ENCODE measurements at places on chromosomes 3 and 15.

DNA sequence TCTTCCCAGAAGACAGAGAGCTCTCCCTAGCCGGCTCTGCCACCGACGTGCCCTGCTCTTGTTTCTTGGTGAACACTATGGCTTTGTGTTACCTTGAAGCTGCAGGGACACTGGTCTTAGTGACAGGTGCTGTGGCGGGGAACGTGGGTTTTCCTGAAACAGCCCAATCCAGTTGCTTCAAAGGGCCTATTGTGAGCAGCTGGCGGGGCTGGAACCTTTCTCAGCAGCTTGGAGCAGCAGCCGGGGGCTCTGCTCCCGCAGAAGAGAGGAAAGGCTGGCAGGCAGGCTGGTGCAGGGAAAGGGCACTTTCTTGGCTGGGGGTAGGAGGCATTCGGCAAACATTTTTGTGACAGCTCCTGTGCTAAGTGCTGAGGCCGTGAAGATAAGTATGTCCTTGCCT, 12.8 kb downstream of the MYZAP start:
- DNase-seq: no peak

- DNase-seq: no peak
Observed at GRCh38 chr15:57418635-57419034, 42.3 kb downstream of the CGNL1 start.

DNA sequence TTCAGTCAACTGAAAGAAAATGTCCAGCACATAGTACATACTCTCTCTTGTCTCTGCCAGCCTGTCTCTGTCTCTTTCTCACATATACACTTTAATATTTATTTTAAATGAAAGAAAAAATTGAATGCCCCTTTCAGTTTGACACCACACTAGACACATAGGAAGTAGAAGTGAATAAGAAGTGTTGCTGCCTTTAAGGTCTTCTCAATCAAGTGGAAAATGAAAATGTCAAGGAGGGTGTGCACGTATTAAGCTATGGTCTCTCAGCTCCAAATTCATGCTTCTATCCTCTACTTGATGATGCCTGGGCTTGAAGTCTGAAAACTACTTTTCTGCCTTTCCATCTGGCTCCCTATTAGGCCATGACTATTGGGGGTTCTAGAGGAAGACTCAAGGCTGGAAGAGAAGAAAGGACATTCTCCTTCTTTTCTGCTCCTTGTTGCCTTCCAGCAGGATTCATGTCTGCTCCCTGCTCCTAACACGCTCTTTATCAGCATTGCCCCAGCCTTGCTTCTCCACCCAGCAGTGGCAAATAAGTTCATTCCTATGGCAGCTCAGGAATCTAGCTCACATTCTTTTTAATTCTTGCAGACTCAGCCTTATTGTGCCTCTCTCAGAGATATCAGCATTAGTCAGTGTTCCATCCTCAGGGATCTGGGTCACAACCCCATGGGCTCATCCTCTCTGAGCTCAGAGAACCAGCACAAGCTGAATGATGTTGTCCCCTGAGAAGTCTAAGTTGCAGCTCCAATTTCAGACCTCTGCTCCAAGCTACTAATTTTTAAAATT, 609.1 kb upstream of the GRM7 start:
- DNase-seq: no peak

GRCh38 chr3:182258538-182259177, 534.6 kb upstream of the ATP11B start:
- peak; percentile 38 for DNase-seq

DNA sequence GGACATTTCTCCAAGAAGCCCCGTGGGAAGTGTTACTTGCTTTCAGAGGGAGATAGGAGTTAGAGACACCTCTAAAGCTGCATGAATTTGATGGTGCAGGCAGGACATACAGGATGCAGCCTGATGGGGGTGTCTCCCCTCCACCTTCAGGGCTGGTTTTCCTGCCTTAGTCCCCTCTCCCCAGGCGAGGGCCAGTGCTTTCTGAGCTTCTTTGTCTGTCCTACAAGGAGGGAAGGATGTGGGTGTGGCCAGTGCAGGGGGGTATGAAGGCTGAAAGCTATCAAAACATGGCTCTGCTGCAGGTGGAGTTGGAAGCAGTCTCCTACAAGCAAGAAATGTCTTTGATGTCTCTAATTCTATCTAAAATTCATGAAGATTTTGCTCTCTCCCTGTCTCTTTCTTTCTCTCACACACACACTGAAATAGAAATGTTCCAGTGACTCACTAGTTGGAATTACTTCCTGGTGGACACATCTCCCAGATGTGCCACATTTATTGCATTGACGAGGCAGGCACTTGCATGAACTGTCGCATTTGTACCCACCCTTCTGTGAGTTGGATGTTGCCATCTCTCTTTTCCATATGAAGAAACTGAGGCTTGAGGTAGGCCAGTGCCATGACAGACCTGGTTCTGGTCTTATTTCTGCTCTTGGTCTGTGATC, 13.9 kb upstream of the PODXL2 start:
- DNase-seq: no peak

DNA sequence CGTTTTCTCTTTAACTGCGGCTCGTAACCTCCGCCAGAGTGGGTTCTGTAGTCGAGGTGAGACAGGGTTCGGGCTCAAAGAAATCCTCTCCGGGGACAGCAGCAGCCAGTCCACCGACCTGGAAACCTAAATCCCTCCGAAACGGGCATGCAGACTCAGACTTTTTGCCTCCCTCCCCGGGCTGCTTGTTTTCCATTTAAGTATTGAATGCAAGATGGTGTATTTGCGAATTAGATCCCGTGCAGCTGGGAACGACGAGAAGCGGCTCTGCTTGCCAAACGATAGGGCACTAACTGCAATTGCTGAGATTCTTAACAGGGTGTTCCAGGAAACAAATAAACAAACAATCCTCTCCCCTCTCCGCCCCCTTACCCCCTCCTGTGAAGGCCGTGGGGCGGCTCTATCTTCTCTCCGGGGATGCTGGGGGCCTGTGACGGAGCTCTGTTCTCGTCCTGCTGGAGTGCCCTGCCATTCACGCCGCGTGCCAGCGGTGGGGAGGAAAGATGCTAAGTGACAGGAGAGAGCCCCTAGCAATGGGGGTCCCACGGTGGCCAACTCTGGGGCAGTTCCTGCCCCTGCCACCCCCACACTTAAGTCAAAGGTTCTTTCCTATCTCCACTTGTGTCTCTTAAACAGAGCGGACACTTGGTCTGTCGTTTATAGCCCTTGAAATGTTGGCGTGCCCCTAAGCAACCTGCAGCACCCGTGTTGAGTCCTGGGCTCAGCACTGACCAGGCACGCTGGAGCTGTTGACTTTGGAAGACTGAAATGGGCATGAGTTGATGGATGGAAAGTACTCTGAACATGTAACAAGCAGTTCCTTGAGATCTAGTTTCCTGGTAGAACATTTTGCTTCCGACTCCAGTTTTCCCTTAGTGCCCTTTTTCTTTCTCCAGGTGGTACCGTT, 1.3 kb upstream of the ETV5 start:
- no peak for DNase-seq

DNA sequence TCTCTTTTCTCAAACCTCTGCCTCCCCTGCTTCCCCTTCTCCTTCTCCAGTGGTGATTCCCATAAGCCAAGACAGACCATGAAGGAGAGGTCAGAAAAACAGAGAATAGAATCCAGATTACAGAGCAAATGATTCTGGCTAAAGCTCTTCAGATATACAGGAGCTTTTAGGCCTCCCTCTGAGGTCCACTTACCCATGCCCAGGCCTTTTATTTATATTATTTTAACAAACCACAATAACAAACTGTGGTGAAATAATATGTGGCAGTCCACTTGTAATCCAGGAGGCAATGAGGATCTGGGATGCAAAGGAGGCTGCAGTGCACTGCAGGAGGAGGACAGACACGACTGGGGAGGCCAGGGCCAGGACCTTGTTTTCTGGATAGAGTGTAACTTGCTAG, 104.1 kb downstream of the STAC start:
- no peak for DNase-seq

DNA sequence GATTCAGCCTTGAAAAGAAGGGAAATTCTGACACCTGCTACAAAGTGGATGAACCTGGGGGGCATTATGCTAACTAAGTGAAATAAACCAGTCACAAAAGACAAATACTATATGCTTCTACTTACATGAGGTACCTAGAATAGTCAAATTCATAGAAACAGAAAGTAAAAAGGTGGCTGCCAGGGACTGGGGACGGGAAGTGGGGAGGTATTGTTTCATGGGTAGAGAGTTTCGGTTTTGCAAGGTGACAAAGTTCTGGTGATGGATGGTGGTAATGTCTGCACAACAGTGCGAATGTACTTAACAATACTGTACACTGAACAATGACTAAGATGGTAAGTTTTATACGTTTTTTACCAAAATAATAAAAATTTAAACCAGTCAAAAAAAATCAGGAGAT, 4.8 kb downstream of the IDH2 start:
- no peak for DNase-seq

GRCh38 chr3:196942915-196943277, 568 bp upstream of the NCBP2 start:
- DNase-seq: no peak

Measured in NCI-H748 treated with DMSO at 0.1 percent for 48 hours (cell line).